ENCODE measurements at places on chromosomes 5 and 9.

DNA sequence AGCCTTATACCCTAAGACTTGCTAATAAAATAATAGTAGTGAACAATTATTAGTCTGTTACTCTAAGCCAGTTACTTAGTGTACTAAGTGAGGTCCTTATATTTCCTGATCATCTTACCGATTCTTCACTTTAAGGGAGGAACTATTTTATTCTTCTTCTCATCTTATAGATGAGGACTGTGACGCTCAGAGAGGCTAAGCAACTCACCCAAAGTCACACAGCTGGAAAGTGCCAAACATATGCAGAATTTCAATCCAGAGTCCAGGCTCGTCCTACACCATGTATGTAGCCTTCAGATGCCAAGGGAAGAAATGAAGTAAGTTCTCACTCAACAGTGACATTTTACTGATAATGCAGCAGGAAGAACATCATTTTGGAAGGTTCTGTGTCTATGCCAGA lies 34.4 kb upstream of the ARAP3 start:
- DNase-seq = no peak

GRCh38 chr9:88537761-88538091 lies 2.7 kb downstream of the NXNL2 start:
- no peak for DNase-seq

GRCh38 chr5:43616535-43616934 lies 13.6 kb downstream of the NNT start:
- no peak for DNase-seq

DNA sequence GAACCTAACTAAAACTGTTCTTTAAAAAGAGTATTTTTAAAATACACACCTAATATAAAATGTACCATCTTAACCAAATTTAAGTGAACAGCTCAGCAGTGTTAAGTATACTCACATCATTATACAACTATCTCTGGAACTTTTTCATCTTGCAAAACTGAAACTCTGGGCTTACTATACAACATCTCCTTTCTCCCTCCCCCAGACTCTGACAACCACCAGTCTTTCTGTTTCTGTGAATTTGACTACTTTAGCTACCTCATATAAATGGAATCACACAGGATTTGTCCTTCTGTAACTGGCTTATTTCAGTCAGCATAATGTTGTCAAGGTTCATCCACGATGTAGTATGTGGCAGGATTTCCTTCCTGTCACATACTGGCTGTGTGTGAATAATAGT lies 93.5 kb downstream of the FOXD1 start:
- DNase-seq = no peak

DNA sequence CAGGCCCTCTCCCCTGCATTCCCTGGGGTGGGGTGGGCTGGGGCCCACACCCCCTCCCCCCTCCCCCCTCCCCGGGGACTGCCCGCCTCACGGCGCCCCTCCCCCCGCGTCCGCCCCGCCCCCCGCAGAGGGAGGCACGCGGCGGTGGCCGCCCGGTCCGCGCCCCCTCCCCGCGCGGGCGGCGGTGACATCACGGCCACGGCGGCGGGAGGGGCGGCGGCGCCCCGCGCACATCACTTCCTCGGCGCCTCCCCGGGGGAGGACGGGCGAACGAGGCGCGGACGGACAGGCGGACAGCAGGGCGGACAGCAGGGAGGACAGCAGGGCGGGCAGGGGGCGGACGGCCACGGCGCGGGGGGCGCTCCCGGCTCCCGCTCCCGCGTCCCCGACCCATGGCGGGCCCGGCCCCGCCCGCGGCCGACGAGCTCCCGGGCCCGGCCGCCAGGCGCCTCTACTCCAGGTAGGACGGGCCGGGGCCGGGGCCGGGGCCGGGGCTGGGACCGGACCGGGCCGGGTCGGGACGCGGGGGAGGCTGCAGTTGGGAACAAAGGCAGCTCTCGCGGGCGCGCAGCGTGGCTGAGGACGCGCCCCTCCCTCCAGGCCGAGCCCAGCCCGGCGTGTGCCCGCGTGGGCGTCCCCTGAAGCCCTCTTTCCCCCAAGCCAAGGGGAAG lies at the start of gene GPSM1:
GPSM1 (plus strand) TSS at position 236 of the 671 bp plus-strand sequence; CDS start at position 393, 157 bp downstream.
- DNase-seq = no peak

DNA sequence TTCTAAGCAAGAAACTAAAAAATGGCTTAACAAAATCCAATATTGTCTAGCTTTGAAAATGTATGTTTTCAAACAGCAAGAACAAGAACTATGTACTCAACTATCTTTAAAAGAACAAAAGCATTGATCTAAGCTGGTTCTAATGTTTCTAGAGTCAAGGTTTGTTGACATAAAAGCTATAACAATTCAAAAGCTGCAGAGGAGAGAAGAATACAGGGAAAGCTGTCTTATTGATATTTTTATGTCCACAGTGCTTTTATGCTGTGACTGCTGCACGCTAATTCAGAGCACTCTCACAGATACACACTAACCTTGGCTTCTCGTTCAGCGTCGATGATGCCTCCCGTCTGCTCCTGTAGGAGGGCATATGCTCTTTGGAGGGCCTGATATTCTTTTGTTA lies 129.5 kb upstream of the DPYSL3 start:
- no peak for DNase-seq

GRCh38 chr5:35956429-35956828 lies 18.0 kb upstream of the CAPSL start:
- DNase-seq = no peak

- DNase-seq = no peak
Observed at GRCh38 chr9:4986296-4986695, 1.2 kb downstream of the JAK2 start.

DNA sequence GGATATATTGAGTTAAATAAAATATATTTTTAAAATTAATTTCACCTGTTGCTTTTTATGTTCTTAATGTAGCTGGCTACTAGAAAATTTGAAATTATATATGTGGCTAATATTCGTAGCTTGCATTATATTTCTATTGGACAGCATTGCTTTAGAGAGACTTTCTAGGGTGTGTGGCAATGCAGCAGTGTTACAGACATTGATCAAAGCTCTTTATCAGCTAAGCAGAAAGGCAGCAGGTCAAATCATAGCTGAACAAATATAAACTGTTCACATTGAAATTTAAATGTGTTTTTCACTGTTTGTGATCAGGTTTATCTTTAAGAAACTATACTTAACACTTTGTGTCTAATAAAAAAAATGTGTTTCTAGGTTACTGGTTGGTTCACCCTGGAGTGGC lies 52.6 kb downstream of the ITGA2 start:
- DNase-seq = no peak

GRCh38 chr5:3417376-3417943 lies 178.2 kb upstream of the IRX1 start:
- DNase-seq = no peak

- no peak for DNase-seq
Observed at GRCh38 chr5:117065800-117066199, 491.2 kb upstream of the SEMA6A start.
